ENCODE measurements at places on chromosomes 4 and X.

- no peak for DNase-seq
These were observed 23.2 kb upstream of the SOD3 start for GRCh38 chr4:24772061-24772705.

- no peak for DNase-seq
These were observed 22.3 kb downstream of the COL4A6 start for GRCh38 chrX:108415891-108416290.

DNA sequence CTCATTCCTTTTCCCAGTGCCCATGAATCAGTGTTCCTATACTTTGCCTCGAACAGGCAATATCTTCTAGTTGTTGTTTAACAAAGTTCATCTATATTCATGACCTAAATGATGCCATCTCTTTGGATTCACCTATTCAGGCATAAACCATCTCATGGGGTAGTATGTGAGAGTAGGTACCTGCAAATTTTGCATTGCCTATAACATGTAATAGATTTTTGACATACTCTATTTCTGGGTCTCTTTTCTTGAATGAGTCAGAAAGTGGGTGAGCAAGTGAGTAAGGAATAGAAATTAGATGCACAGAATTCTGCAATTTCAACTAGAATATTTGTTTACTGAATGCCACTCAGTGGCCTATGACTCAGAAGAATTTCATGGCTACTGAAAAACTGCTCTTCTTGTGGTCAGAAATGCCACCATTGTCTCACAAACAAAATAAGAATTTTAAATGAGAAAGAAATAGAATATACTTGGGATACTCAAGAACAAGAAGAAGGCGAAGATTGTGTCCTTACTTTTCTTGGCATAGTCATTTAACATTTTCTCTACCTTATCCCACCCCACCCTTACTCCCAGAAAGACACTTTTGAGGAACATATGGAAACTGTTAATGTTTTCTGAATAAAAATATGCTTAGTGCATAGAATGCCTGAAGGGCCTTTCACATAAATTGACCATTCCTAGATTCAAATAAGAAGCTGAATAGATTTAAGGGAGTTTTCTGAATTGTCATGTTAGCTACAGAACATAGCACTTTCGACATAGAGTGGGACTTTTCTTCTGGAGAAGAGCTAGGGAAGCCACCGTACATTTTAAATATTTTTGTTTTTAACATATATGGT, 86.8 kb downstream of the HHIP start:
- DNase-seq: no peak

DNA sequence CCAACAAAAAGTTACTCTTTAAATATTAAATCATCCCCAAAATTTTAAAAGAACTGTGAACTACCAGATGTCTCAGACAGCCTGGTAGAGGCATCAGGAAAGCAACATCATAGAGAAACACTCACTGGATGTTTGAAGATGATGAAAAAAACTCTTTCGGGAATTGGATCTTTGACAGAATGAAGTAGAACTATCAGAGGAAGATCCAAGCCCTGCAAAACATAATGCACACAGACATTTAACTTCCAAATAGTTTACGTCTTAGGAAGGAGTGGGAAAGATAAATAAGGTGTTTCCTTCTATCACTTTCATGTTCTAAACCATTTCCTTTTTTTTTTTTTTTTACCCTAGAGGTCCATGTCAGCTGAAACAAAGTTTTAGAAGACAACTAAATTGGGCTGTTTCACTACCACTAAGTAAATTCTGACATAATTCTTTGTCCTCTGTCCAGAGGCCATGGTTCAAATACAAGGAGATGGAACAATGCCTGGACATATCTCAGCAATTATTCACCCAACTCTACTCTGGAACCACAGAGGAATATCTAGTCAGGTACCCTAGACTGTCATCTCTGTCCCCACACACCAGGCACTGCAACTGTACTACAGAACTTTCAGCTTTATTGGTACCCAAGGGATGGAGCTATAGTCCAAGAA, 217.7 kb upstream of the INTU start:
- DNase-seq: no peak

GRCh38 chrX:66674506-66674905, 35.6 kb upstream of the EDA2R start:
- DNase-seq: no peak

GRCh38 chr4:188869581-188869980, 730.3 kb downstream of the TRIML1 start:
- DNase-seq: no peak

DNA sequence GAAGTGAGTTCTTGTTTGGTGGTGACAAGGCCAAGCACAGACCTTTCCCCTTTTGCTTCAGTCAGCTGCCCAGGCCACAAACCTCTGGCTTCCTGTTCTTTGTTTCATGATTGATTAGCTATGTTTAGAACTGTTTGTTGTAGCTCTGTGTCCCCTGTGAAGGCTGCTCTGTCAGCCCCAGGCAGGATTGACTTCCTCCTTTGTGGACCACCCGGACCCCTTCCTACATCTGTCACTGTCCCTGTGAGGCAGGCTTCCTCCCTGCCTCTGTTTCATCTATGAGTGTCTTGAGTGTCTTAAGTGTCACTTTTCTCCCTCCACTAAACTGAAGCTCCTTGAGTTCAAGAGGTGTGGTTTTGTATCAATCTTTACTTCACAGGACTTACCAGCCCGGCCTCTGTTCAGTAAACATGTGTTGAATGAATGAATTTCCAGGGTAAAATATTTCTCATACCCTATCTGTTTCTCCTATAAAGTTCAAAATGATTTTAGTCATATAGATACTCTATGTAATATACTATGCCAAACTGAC, 83.5 kb downstream of the ZNF674 start:
- DNase-seq: no peak

DNA sequence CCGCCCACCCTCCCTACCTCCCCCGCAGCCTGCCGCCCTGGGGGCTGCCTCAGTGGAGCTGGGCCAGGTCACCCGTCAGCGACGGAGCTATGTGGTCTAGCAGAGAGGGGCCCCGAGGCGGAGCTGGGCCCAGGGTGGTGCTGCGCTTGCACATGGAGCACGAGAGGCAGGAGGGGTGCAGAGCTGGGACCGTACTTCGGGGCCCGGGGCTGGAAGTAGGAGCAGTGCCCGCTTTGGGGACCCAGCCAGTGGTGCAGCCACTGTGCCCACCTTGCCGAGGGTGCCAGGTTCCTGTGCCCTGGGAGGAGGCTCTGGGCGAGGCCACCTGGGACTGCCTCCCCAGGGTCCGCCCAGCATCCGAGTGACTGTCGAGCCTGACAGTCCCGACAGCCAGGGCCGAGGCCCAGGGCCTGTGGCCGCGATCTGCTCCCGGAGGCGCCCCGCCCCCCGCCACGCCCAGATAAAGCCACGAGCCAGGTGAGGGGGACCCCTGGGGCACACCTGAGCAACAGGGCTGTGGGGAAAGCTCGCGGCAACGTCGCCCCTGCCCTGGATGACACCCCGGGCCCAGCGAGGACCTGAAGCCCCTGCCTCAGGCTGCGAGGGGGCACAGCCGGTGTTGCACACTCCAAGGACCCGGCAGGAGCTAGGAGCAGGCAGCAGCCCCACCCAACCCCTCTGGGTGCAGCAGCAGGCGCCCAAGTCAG, 117.5 kb downstream of the DNAAF6 start:
- DNase-seq: no peak

GRCh38 chrX:20252381-20253231, 14.1 kb downstream of the RPS6KA3 start:
- DNase-seq: peak; percentile 14
